ENCODE measurements at places on chromosomes 5 and 9.
A peak's percentile ranks its signal among the peaks of the same experiment; 100 is the strongest.

DNA sequence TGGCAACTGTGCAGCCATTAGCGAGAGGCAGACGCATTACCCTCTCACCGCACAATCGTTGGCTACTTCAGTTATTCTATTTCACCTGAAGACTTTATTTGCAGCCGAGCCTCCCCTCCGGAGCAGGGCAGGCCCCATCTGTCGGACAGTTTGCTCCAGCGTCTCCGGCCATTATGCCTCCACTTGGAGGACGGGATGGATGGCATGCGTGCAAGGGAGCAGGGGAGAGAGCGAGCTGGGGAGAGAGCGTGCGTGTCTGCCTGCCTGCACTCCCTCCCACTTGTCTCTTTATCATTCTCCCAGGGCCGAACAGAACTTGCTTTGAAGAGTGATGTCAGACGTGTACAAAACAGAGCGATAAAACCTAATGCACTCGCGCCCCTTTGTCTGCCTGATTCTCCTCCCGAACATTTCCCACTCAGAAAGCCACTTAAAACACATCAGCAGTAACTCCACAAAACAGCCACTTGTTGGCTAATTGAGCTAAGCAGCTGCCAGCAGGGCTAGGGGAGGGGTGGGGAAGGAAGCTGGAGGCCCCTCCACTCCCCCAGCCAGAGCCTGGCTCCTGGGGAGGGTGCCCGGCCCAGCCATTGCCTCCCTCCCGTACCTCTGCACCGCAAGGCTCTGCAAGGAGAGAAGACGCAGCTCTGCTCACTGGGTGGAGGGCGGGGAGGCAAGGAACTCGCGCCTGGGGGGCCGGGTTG, 43.4 kb upstream of the FUBP3 start:
- DNase-seq: no peak

DNA sequence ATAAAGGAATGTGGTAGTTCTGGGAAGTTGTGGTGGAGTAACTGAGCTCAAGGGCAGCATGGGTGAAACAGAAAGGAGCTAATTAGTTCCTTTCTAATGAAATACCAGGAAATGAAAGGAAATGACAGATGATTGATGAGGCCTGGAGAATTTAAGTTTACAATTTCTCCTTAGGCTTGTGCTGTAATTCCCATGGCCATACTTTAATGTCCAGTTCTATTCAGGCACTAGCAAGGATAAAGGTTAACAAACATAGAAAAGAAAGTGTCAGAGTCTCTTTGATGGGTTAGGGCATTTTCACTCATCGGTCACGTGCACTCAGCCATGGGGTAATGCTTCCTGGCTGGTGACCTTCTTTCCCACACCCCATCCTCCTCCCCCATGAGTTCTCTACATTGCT, 70.3 kb downstream of the CTSL start:
- no peak for DNase-seq

- no peak for DNase-seq
These were observed 57.2 kb downstream of the MTRR start for GRCh38 chr5:7925961-7926695.

- DNase-seq: no peak
These were observed 100.2 kb downstream of the PIP5K1B start for GRCh38 chr9:68804911-68805889.

DNA sequence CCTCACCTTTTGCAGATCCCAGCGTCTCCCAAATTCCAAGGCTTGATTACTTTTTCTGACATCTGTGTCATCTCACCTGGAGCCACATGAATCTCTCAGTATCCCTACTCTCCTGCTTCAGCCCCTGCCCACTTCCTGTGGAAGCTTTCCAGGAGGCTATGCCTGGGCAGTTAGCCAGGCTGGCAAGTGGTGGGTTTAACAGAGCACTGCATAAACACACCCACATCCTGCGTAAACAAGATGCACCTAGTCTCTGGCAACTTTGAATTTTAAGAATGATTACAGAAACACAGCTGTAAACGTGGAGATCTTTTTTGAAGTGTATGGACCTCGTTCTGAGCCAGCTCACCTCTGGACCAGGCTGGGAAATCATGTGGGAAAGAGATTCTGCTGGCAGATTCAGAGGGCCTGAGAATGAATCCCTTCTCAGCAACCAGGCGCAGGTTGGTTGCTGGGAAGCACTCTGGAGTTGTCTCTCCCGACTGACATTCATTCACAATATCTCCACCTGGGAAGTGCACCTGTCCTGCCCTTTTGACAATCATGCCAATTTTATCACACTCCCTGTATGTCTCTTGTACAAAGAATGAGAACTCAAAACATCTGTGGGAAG, 55.7 kb upstream of the FANCC start:
- no peak for DNase-seq

- DNase-seq: no peak
These were observed 30.9 kb downstream of the GDNF start for GRCh38 chr5:37808945-37809344.

DNA sequence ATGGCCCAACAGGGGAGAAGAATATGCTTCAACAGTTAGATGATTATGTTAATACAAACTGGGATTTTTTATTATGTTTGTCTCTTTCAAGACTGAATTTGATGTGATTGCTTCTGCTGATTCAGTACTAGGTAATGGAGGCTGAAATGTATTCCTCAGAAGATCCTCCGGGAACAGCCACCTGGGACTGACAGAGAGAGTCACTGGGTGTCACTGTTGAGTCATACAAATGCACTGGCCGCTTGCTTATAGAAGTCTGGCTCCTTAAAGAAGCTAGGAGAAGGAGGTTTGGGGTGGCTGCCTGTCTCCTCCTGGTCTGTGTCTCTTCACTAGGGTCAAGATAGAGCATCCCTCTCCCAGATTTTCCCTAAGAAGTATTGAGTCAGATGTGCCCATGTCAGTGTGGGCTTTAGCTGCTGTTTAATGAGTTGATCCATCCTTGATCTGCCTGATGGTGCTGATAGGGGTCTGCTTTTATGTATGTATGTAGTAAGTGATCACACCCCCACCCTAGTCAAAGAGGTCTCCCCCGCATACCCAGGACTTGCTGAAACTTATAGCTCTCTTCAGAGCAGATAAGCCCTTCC, 773.4 kb downstream of the BRINP1 start:
- no peak for DNase-seq

DNA sequence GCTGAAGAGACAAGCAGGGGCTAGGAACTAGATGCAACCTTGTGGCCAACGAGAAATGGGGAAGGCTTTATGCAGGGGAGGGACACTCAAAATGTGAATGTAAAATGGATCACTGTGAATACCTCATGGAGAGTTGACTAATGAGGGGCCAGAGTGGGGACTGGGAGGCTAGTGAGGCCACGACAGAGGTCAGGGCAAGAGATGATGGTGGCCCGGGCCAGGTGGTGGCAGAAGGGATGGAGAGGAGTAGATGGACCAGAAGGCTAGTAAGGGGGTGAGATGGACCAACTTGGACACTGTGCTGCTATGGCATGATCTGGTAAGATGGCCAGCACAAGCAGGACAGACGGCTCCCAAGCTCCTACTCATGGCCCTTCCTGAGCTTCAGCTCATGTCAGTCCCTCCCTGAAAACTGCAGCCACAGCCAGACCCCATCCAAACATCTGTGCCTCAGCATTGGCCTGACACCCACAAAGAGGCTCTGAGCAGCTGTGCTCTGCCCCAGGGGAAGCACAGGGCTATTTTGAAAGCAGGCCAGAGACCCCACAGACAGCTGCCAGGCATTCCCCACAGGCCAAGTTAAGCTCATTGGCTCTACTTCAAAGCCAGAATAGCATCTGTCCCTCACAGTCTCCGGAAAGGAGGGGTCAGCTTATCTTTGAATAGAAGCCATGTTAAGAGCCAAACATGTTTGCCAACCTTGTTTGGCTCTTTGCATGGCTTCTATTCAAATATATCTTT, 22.1 kb downstream of the P4HA2 start:
- no peak for DNase-seq

DNA sequence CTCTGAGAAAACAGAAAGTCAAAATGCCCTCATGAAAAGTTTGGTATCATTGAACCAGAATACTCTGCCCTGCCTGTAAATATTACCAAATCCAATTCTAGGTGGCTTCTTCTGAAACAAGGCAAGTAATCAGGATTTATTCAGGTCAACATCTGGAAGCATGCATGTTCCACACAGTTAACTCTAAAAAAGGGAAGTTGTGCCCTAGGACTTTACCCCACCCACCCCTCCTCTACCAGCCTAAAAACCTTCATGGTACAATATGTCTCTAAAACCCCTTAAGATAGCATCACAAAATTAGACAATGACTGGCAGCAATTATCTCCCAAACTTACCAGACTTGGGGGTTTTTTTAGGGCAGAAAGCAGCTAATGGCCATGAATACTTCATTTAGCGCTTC, 414.8 kb upstream of the SLC30A5 start:
- no peak for DNase-seq

GRCh38 chr9:133058071-133058470, 3.7 kb upstream of the CEL start:
- DNase-seq: no peak

DNA sequence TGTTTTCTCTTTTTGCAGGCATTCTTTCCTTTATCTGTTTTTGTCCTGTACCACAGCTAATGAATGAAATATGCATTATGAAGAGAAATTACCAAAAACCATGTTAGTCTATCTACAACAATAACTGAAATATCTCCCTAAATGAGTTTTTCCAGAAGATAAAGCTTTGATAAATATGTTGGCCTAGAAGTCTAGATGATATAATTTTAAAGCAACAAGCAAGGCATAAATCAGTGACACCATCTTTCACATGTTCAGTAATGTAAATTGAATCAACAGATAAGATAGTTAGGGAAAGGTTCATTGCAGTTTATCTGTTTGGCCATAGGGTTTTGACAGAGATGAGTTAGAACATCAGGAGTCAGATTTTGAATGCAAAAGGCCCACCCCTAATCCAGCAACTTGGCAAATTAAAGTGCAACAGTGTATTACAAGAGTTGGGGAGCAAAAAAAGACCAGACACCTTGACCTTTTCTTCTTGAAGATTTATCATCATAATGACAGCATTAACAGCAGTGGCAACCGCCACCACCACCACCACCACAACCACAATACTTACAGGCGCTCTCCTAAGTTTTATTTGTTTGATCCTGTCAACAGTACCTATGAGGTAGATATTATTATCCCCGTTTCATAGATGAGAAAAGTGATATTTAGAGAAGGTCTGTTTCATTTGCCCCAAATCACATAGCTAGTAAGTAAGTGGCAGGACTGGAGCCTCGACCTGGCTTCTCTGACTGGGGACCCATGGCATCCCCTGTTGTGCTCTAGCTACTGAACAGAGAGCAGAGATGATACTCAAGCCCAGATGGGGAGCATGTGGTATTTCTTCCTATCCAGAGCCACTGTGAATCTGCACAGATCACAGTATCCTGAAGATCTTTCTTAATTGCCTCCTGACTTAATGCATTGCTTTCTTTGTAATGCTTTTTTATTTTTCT, 122.8 kb upstream of the DHFR start:
- peak; percentile 12 for DNase-seq

- no peak for DNase-seq
These were observed 24.7 kb upstream of the RNU6ATAC start for GRCh38 chr9:134189145-134189469.

DNA sequence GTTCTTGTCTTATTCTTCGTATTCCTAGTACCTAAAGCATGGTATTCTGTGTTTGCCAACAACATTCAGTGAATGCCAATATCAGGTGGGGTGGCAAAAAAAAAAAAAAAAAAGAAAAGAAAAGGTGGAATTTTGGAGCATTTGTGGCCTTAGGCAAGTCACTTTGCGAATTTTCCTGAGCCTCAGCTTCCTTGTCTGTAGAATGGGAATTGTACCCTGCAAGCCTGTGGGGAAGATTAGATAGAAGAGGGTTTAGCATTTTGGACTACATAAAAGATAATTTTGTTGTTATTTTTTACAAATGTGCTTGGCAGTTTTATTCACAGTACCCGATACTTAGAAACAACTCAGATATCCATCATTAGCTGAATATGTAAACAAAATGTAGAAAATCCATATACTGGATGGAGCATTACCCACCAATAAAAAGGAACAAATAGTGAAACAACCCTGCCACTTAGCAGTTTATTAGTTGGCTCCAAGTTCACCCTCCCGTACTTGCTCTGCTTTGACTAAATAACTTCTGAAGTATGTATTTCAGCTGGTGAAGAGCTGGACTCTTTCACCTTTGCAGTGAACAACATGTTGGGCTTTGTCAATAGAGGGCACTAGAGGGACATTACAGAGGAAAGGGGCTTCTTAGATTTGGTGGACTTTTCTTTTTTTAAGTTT, 13.6 kb downstream of the UBE2D2 start:
- DNase-seq: peak; percentile 17

DNA sequence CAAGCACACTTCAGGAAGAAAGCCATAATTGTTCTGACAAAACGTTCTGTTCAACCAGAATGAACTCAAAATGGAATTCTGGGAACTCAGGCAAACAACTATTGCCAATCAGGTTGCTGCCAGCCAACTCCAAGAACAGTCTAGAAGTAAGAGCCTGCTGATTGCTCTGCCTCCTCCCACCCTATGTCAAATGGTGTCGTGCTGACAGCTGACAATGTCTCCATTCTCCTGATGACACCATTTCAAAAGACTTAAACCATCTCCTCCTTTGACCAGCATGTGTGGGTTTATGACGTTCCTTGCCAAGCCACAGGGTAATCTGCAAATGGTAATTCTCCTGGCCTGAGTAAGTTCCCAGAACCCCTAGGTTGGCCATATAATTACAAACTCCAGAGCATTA, 21.9 kb upstream of the PLIN2 start:
- no peak for DNase-seq

GRCh38 chr9:137924761-137925369, 47.3 kb downstream of the CACNA1B start:
- no peak for DNase-seq

Data from central memory CD4-positive, alpha-beta T cell (primary cell).